AG09319 (cell line): ENCODE measurements at places on chromosomes 2 and 18.

DNA sequence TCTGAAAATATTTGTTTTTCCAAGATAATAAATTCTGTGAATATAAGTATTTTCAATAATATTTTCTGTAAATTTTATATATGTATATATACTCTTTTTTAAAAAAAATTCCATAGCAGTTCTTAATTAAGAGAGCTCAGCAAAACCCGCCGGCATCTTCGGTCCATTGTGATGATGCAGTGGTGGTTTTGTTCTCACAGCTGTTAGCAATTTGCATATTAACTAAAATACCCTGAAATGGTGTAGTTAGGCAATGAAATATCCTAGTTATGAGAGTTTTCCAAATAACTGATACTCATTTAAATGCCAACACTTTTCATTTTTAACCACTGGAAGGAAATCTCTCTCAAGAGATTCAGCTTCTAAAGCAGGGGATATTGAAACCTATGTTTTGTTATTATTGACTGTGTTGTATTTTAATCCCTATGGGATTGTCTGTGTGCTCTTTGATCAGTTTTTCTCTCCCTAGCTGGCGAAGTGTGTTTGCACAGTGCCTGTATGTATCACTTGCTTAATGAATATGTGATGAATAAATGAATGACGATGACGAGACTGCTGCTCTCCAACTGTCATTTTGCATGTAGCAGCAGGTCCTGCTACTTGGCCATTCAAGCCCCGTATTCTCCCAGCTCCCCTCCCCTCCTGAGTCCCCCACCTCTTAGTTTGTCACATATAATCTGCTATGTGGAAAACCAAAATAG lies 42.4 kb downstream of the PSMG2 start:
- no peak for DNase-seq

GRCh38 chr2:201938781-201939180 lies 94.9 kb upstream of the FZD7 start:
- DNase-seq, result no peak

DNA sequence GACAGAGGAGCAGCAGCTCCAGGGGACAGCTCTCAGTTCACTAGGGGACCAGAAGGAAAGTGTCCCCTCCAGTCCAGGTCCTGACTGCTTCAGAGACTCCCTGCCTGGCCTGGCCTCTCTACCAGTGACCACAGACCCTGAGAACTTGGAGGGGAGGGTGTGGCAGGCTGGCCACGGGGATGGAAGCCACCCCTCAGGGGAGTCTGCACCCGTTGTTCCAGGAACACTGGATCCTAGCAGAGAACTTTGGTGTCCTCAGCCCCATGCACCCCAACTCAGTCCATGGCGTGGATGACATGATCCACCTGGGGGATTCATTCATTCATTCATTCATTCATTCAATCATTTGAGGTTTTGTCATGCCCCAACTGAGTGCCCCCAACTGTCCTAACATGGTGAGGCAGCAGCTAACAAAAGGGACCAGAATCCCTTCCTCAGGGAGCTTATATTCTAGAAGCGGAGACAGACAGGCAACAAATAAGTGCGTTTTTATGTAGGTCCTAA lies 31.9 kb downstream of the MYO7B start:
- no peak for DNase-seq

DNA sequence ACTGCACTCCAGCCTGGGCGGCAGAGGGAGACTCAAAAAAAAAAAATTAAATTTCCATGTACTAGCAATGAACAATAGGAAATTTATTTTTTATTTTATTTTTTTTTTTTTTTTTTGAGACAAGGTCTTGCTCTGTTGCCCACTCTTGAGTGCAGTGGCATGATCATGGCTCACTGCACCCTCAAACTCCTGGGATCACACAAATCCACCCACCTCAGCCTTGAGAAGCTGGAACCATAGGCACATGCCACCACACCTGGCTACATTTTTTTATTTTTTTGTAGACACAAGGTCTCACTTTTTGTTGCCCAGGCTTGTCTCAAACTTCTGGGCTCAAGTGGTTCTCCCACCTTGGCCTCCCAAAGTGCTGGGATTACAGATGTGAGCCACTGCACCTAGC lies 16.9 kb downstream of the CNOT9 start:
- no peak for DNase-seq

DNA sequence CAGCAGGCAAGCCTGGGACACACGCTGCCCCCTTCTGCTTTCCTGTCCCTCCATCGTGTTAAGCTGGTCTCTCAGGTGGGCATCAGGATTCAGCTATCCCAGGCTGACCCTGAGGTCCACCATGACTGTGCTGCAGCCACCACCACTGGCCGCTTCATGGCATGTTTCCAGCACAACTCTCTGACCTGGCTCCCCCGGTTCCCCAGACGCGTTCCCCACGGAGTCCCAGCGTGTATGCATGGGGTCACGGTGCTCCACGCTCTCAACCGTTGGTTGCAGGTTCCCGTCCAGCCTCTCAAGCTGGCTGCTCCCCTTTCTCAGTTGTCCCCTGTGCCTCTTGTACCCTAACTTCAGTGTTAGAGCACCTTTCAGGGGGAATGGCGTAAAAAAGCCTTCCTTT lies 20.3 kb downstream of the HPCAL1 start:
- no peak for DNase-seq

GRCh38 chr2:62149708-62150107 lies 46.2 kb upstream of the B3GNT2 start:
- DNase-seq, result peak; percentile 54
